ENCODE measurements at places on chromosomes 6 and 20.
A peak's percentile ranks its signal among the peaks of the same experiment; 100 is the strongest.

DNA sequence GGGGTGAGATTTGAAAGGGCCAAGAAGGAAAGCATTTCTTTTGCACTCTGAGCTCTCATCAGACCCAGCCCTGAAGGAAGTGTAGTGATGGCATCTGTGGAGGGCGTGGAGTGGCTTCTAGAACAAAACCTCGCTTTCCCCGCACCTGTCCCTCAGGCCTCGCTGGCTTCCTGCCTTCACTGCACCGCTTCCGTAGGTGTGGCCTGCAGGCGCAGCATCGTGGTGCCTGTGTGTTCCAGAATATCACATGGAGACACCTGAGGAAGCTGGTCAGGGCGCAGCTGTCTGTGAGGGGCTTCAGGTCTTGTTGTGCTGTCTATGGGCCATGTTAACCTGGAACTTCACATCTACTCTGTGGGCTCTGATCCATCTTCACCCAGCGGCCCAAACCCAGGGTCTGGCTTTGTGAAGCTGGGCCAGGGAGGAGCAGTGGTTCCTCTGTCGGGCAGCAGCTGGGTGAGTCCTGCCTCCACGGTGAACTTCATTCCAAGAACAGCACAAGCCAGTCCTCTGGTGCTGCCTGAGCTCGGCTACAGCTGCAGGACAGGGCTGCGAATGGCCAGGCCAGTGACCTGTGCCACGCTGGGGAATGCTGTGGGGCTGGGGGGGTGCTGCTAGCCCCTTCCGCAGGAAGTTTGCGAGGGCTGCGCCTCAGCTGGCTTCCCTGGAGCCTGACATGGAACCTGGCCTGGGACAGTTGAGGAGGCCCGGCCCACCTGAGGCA is 40.9 kb downstream of the DSTN start:
- DNase-seq: peak; percentile 32

- DNase-seq: no peak
Measured at GRCh38 chr6:119124079-119124824, 45.8 kb upstream of the FAM184A start.

DNA sequence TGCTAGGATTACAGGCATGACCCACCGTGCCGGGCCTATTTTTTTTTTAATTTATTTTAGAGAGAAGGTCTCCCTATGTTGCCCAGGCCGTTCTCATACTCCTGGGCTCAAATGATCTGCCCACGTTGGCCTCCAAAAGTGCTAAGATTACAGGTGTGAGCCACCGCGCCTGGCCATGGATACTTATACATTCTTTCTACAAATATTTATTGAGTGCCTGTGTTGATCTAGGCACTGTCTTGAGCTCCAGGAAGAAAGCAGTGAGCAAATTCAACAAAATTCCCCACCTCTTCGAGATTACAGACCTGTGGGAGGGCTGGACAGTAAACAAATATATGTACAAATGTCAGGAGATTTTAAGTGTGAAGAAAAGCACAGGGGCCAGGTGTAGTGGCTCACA is 37.9 kb downstream of the MGME1 start:
- DNase-seq: no peak

- DNase-seq: no peak
Measured at GRCh38 chr6:21628160-21628559, 34.6 kb downstream of the SOX4 start.

- peak; percentile 31 for DNase-seq
Measured at GRCh38 chr6:33694401-33694931, 17.0 kb downstream of the UQCC2 start.

- no peak for DNase-seq
Measured at GRCh38 chr6:104404377-104404776, 455.3 kb downstream of the HACE1 start.

- DNase-seq: no peak
Measured at GRCh38 chr20:1005452-1006027, 3.4 kb upstream of the RSPO4 start.

GRCh38 chr6:33816911-33817310 is 13.1 kb upstream of the MLN start:
- DNase-seq: no peak
